Activated T-helper 1 cell treated with anti-CD3 and anti-CD28 coated beads, Interleukin-2, amount 50 U/mL, for 16 hours (primary cell): ENCODE measurements at places on chromosomes 7 and 10.

GRCh38 chr7:82021036-82021435, 251.2 kb upstream of the HGF start:
- DNase-seq, result no peak

DNA sequence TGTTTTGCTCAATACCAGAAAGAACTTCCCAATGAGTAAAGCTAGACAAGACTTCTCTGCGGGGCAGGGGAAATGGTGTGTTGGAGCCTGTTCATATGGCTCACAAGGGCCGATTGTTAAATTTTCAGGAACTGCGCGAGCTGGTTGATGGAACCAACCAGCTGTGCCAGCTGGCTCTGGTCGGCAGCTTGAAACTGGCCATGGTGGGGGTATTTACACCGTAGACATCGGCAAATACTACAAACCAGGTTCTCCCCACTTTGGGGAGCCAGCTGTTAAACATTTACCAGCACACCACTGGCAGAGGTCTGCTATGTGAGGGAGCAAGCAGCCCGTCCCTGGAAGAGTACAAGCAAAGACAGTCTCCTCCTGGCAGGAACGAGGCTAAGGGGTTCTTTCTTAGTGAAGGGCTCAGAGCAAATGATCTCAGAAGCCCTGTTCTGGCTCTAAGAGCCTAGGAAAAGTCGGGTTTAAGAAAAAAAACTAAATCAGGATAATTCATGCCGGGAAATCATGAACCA, 8.8 kb upstream of the ZMIZ1 start:
- DNase-seq, result no peak

DNA sequence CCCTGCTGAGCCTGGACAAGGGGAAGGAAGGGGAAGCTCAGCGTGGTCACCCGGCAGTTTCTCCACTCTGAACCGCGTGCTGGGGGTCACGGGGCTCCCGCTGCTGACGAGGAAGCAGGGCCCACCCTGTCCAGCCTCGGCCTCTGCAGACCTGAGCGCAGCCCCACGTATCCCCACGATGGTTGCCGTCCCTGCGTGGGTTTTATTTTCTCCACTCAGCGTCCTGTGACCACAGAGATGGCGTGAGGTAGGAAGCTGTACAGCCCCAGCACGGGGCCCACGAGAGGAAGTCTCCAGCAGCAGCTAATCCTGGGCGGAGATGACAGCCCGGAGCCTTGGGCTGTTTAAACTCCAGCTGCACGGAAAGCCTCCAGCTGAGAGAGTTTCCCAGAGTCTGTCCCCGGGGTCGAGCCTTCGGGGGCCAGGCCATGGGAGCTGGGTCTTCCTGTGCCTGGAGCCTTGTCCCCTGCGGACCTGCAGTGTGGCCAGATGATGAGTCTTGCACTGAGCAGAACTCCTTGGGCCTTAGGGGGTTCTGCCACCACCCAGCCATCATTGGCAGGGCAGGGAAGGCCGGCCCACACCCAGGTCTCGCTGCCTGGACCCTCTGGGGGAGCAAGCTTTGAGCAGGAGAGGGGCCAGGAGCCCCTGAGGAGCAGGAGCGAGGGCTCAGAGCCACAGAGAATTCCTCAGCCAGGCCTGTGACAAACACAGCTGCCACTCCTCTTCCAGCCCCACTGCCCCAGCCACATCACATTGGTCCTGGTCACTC, 72.8 kb upstream of the FAM20C start:
- DNase-seq, result no peak

- DNase-seq, result no peak
These were observed 489.2 kb downstream of the MDFIC start for GRCh38 chr7:115410972-115411686.

DNA sequence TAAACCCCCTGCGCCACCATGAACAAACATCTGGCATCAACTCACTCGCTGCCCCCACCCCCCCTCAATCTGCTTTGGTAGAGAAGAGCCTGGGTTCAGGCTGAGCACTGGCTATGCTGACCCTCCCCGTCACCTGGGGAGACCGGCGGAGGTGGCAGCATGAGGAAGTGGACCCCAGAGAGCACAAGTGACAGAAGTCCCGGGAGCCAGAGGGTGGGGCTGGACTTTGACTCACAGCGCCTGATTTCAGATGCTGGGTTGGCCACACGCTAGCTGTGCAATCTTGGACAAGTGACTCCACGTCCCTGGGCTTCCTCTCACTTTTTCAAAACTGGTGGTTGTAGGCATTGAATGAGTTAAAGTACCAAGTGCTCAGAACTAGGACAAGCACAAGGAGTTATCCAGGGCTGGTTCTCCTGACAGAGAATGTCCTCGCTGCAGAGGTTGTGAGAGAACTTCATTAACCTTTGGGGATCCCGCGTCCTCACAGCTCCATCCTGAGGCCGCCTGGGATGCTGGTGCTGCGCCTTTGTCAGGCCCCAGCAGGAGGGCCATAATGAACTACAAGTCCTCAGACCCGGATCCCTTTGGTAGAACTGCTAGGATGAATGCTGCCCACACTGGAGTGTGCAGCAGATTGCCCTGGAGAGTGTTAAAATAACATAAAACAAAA, 48.8 kb upstream of the RASGEF1A start:
- no peak for DNase-seq

DNA sequence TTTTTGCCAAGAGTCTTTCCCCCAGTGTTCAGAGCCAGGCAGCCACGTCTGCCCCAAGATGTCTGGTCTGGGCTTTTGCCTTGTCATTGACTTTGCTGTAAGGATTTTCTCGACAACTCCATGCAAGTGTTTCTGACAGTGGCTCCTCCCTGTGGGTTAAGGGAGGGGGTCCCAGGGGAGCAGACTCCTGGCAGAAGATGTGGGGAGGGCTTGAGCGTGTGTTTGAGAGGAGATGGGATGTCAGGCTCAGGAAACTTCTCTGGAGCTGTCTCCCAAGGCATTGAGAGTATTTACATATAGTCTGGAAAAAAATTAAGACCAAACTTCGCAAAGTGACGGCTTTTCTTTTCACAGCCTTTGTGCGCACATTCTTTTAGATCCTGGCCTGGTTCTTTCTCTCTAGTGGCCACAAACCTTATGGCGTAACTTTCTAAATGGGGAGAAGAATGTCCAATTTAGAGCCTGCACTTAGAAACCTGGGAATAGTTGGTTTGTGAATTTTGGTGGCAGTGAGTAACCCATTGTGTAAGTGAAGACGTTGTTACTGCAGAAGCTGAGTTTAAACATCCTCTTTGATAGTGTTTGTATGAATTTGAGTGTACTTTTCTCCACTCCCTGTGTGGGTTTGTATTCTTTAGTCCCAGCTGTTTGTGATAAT, 201.5 kb downstream of the LRMDA start:
- DNase-seq, result no peak

GRCh38 chr10:47044741-47045140, 133.5 kb downstream of the PTPN20 start:
- no peak for DNase-seq

DNA sequence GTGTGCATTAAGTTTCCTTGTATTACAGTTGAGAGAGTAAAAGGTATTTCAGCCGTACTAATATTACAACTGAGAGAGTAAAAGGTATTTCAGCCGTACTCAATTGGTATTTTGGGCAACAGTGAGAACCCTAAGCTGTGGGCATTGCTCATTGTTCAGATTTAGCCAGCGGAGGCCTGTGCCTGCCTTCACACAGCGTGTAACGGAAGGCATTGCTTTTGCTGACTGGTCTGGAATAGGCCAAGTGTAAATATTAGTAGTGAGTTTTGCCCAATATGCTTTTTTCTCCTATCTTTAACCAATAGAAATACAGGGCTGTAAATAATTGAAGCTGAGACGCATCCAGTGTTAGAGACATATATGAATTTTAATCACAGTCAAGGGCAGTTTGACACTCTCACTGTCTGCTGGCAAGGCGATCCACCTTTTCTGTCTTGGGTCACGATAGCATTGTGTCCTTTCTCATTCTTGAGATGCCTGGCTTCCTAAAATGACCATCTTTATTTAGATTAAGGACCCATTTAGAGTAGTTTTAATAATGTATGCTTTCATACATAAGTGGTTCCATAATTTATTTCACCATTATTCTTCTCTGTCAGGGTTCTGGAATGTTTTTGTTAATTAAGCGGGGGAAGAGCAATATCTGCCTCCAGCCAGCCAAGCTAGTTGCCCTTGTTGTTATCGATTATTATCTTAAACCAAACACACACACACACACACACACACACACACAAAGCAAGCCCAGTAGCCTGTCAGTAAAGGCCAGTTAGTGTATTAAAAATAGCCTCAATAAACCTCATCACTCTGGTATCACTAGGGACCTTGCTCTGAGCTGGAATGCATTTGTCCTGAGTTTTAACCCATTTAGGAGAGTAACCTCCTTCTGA, 130.7 kb downstream of the CELF2 start:
- DNase-seq, result no peak

DNA sequence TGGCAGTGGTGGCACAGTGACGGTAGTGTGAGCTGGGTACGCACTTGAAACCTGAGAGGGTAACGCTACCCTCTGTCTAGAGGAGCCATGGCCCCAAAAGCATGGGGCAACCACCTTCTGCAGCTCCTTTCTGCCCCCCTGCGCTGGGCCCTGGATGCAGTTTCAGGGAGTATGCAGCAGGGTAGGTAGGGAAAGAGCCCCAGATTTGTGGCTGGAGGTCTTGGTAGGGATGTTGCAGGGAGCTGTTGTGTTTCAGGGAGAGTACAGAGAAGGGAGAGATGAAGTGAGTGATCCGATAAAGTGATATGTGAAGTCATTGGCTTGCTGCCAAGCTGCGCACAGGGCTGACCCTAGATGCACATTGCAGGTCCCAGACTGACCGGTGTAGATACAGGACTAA, 2.7 kb upstream of the PGAM2 start:
- no peak for DNase-seq

DNA sequence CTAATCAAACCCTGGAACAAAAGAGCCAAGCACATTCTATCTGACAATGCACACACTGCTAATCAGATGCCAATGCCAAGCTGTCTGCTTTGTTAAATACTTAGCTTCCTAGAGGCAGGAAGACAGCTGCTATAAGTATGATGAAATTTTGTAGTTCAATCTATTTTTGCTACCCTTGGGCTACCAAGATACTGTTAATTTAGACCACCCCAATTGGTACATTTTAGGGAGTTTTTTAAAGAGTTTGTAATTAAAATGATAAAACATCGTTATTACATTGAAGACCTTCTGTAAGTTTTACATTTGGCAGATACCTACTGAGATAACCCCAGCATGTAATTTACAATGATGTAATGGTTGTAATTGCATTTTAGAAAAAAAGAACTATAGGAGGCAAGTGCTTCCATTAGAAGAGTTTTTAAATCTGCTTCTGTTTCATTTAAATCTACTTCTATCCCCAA, 268.5 kb downstream of the ADK start:
- DNase-seq, result no peak

- DNase-seq, result no peak
These were observed 35.1 kb downstream of the CH25H start for GRCh38 chr10:89171996-89172395.

- DNase-seq, result no peak
These were observed 69.0 kb downstream of the ZNF783 start for GRCh38 chr7:149330914-149331567.

DNA sequence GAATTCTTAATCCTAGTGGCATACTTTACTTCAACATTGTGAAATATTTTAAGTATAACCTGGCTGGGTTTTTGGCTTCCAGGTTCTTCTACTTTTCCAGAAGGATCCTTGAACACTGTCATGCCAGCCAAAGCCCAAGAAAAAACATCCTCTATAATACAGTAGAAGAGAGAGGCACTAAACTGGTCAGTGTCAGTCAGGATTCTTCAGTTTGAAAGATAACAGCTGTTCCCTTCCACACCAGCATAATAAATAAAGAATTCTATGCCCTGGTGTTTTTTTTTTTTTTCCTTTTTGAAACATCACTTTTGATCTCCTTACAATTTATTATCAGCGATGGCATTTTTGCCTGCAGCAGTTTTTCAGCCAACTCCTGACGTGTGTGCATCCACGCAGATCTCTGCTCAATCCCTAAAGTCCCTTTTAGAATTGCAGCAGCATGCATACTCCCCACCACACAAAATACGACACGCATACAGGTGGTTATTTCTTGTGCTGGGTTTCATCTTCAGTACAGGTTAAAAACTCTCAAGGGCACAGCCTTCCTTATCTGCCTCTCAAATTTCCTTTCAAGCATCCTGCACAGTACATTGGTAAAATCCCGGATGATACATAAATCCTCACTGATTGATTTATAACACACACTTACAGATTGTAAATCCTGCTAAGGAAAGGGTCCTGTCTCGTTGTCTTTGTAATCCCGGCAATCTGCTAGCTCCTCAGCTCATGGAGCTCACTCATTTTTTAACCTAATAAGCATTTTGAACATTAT, 100.2 kb downstream of the TPK1 start:
- DNase-seq, result no peak

- DNase-seq, result no peak
These were observed 96.2 kb downstream of the GLCCI1 start for GRCh38 chr7:8064828-8065227.

DNA sequence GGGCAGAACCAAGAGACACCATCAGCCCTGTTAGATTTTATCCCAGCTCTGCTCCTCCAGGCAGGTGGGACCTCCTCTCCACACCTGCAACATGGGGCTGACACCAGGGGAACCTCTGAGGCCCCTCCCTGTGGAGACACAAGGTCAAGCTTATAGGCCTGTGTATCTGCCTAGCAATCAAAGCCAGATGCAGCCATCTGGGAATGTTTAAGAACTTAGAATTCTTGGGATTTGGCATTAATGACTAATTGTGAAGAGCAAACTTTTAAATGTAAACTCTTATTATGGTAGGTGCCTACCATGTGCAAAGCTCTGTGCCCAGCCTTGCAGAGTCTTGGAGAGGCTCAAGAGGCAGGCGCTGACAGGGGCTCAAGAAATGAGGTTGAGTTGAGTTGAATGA, 52.1 kb downstream of the TBATA start:
- DNase-seq, result no peak

GRCh38 chr10:124181656-124182055, 88.3 kb upstream of the CHST15 start:
- no peak for DNase-seq

DNA sequence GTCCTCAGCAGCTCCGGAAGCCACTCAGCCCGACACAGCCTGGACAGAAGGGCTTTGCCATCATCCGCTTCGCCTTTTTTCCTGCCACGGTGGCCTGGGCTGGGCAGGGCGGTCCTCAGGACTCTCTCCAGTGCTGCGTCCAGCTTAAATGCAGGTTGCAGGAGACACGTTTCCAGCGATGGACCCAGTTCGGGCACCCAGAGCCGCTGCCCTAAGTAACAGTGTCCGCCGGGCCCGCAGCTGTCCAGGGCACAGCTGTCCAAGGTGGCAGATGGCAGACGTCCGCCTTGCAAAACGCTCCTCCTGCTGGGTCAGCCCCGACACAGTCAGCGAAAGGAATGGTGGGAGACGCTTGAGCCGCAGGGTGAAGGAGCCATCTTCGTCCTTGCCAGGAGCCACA, 37.0 kb upstream of the FOXL3 start:
- no peak for DNase-seq

- no peak for DNase-seq
These were observed 30.3 kb downstream of the CCNJ start for GRCh38 chr10:96073722-96074121.
